ENCODE measurements at places on chromosomes 12 and 14.

DNA sequence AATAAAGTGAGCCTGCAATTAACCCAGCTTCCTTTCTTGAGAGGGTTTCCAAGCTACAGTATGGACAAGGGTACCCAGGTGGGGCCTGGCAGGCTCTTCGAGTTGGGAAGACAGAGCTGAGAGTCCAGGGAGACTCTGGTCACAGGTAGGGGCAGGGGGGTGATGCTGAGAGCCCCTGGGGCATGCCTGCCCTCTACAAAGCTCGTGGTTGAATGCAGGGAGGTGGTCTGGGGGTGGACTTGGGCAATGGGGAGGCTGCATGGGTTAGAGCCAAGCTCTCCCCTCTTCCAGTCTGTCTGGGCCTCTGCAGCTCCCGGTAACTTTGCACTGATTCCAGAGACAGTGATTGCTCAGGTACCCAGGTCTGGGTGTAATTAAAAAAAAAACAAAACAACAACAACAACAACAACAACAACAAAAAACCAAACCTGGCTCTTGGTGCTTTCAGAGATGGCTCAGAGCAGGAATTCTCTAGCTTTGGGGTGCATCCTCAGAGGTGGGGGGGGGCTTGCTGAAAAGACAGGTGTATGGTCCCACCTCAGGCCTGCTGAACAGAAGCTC, 30.8 kb upstream of the PPP2R5C start:
- DNase-seq = no peak

DNA sequence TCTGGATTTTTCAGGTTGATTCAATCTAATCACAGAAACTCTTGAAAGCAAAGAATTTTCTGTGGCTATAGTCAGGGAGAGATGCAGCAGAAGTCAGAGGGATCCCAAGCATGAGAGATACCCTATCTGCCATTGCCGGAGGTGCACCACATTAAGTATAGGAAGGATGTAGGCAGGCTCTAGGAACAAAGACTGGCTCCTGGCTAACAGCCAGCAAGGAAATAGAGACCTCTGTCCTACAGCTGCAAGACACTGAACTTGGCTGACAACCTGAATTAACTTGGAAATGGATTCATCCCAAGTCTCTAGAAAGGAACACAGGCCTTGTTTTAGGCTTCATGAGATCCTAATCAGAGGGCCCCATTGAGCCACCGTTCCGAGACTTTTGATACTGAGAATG, 364.9 kb upstream of the FLRT2 start:
- no peak for DNase-seq

GRCh38 chr14:68896132-68896531, 83.0 kb downstream of the ACTN1 start:
- no peak for DNase-seq

DNA sequence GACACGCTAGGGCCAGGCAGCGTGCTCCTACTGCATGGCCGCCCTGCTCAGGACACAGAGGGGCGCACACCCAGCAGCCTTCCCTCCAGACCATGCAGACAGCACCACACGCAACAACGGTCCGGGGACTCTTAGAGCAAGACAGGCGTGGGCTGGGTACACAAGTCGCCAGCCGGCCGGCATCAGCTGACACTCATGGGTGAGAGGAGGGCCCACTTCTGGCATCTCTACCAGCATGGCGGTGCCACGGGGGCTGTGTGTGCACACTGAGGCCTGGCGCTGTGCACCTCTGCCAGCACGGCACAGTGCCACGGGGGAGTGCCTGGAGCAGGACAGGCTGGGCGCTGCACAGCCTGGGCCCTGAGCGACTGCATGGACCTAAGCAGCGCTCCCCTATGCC, 6.7 kb upstream of the BTBD6 start:
- DNase-seq = no peak

- no peak for DNase-seq
These were observed 100.5 kb downstream of the EEA1 start for GRCh38 chr12:92828565-92828964.

DNA sequence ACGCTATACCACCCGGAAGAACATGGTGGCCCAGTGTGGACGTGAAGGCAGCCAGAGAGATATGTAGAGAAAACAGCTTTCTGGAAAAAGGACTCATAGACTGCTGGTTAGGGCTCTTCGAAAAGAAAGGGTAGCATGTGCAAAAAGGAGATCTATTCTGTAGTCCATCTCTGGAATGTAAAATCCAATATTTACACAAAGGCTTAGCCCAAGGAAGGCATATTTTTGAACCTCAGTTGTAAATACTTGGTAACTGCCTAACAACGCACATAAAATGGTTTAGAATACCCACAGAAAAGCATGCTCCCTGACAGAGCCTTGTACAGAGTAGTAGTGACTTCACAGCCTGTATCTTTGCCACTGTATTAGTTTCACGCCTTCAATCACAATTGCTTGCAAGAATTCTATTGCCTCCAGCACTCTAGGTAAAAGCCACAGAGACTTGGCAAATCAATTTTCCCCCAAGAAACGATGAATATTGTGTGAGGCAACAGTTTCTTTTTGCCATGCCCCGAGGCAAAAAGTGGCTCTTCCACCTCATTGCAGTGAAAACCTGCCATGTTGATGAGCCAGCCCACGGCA, 59.2 kb downstream of the TRIM9 start:
- DNase-seq = no peak

- no peak for DNase-seq
These were observed 7.0 kb upstream of the UBE2N start for GRCh38 chr12:93448796-93449195.

DNA sequence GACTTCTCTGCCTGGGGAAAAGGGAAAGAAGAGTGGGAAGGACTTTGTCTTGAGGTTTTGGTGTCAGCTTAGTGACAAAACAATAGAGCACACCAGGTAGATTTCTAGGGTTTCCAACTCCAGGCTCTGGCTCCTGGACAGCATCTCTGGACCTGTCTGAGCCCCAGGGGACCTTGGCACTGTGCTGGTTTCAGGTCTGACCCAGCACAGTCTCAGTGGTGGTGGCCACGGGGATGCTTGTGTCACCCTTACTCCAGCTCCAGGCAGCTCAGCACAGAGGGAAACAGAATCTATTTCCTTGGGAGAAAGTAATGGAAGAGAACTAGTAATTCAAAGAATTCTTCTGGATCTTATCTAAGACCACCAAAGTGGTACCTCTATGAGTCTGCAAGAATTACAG, 11.1 kb upstream of the CKAP4 start:
- no peak for DNase-seq

GRCh38 chr12:46786774-46787173, 39.0 kb downstream of the SLC38A4 start:
- no peak for DNase-seq

DNA sequence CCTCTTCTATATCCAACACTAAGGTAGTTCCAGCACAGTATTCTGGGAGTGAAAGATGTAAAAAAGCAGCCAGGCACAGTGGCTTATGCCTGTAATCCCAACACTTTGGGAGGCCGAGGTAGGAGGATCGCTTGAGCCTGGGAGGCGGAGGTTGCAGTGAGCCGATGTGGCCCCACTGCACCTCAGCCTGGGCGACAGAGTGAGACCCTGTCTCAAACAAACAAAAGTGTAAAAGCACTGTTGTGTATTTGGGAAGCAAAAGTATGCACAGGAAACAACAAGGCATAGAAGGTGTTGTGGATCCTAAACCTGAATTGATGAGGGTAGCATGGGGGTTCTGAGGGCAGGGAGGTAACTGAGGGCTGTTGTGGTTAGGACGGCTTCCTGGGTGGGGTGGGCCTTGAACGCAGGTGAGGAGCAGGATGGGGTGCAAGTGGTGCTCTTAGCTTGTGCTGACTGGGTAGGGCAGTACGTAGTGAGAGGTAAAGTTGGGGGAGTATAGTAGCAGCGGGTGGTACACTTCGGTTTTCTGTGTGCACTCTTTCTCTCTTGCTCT, 64.2 kb downstream of the RASSF3 start:
- DNase-seq = no peak
